ENCODE measurements at places on chromosomes 2 and 18. TPM values are rescaled to one million over a fixed set of nuclear protein-coding genes. Genes with fewer than 3 reads are reported as not detected.

CDH2 gene
- total RNA-seq, result 0.23 TPM

TUBA3E gene
- total RNA-seq, result not detected

SMPD4 gene
- total RNA-seq, result 91.7 TPM

NHEJ1 gene
- total RNA-seq, result 25.0 TPM

EN1 gene
- total RNA-seq, result not detected

Data from activated naive CD4-positive, alpha-beta T cell treated with anti-CD3 and anti-CD28 coated beads, Interleukin-2, amount 50 U/mL, for 72 hours (primary cell).